ENCODE measurements at places on chromosomes 2 and 18.

DNA sequence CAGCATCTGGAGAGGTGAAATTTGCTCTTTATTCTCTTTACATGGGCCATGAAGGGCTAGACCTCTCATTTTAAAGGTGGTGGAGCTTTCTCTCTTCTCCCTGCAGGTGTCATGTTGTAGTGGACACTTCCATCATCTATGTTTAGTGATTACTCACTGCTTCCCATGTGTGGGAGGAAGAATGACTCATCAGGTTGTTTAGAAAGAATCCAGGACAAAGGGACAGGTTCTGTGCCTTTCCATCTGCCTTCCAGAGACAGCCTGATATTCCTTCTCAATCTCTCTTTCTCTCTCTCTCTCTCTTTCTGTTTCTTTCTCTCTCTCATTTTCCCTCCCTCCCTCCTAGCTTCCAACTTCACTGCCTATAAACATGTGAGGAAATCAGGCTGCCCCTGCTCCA lies 38.7 kb downstream of the SCG2 start:
- no peak for DNase-seq

GRCh38 chr18:57048351-57048750 lies 98.5 kb upstream of the BOD1L2 start:
- DNase-seq: no peak

DNA sequence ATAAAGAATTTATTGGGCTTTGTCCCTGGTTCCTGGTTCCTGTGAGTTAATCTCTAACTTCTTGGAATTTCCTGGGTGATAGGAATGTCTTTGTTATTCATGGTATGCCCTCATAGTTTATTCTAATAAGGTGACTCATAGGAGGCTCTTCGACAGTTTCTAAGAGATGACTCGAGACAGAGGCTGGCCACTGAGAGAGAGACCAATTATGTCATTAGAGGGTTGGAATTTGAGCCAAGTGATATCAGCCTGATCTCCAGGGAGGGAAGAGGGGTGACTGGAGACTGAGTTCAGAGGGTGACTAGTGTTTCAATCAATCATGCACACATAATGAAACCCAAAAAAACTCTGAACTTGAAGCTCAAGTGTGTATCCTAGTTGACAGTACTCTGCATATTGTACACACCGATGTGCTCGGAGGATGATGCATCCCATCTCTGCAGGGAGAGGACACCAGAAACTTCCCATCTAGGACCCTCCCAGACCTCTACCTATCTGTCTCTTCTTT lies 185.7 kb downstream of the MTCL1 start:
- DNase-seq: no peak

- DNase-seq: no peak
These were observed 8.3 kb upstream of the GPR148 start for GRCh38 chr2:130720528-130720927.

DNA sequence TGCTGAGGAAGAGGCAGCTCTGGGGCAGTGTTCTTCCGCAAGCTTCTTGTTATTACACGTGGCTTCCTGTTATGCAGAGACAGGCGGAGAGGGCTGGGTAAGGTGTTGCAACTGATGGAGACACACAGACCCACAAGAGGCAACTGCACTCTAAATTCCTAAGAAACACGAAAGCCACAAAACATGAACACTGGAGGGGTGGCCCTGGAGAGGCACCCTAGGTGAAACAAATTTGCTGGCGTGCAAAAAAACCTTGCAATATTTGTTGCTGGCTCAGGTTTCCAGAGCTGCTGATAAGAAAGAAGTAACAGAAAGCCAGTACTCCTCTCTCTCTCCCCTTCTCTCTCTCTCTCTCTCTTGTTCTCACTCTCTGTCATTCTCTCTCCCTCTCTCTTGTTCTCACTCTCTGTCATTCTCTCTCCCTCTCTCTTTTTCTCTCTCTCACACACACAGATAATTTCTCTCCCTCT lies 31.8 kb downstream of the ARHGAP25 start:
- no peak for DNase-seq

DNA sequence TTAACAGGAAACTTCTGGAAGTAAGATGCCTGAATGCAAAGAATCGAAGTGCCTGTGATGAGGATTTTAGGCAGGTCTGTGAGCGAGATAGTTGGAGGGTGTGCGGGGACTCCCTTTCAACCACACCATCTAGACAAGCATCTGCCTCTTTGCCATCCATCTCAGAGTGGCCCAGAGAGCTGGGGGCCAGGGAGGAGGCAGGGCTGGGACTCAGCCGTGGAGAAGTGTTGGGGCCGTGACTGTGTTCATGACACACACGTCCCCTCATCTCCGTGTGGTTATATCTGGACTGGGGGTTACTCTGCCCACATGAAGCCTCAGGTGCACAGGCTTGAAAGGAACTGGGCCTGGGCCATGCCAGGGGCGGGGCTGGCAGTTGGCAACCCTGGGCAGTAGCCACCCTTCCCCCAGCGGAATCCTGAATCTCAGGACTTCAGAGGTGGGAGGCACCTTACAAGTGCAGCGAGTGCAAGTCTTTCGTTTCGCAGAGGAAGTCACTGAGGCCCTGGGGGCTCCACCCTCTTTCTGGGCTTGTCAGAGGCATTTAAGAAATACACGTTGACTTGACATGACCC lies 112.5 kb downstream of the SLC4A3 start:
- DNase-seq: no peak

DNA sequence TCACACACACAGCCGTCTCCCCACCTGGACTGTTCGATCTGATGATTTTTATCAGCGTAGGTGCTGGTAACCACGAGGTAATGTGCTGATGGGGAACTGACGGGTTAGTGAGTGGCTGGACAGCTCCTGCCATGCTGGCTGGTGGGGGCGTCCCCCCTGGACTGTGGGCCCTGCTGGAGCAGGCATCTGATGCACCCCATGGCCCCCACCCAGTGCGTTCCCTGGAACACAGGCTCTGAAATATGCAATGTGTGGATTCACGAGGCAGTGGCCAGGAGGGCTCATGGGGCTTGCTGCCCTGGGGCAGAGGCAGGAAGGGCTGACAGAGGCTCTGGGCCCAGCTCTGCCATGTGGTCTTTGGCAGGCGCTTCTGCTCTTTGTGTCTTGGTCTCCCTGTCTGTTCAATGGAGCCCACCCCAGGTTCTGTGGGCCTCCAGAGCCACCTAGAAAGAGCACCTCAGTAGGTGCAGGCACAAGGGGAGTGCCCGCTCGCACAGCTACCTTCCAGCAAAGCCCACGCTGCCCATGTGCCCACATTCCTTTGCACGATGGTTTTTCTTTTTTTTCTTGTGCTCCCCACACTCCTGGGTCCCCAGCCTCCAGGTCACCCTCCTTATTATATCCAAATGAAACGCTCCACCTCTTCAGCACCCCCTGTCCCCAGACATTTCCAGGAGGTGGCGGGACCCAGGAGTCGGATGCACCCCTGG lies 10.3 kb upstream of the PXDN start:
- DNase-seq: no peak

GRCh38 chr2:127953128-127953718 lies 67.5 kb upstream of the AMMECR1L start:
- DNase-seq: no peak

GRCh38 chr2:200767111-200767885 lies 44.4 kb upstream of the BZW1 start:
- no peak for DNase-seq

- DNase-seq: no peak
These were observed 84.1 kb upstream of the RASGRP3 start for GRCh38 chr2:33392366-33392765.

DNA sequence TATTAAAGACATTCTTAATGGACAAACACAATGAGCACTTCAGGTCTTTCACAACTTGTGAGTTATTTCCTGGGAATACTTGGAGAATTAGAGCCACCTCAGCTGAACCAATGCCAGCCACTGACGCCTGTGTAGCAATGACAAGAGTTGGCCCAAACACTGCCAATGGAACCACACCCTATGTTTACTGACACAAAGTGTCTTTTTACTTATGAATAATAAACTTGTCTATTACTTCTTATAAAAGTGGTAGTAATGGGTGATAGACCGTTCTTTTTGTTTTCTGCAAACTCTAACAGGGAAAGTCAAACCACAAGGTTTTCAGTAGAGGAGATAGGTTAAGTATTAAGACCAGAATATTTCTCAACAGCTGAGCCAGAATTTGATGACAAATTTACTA lies 12.5 kb upstream of the CHAC2 start:
- DNase-seq: no peak

- DNase-seq: no peak
These were observed 54.1 kb downstream of the TAF1B start for GRCh38 chr2:9897331-9897737.

DNA sequence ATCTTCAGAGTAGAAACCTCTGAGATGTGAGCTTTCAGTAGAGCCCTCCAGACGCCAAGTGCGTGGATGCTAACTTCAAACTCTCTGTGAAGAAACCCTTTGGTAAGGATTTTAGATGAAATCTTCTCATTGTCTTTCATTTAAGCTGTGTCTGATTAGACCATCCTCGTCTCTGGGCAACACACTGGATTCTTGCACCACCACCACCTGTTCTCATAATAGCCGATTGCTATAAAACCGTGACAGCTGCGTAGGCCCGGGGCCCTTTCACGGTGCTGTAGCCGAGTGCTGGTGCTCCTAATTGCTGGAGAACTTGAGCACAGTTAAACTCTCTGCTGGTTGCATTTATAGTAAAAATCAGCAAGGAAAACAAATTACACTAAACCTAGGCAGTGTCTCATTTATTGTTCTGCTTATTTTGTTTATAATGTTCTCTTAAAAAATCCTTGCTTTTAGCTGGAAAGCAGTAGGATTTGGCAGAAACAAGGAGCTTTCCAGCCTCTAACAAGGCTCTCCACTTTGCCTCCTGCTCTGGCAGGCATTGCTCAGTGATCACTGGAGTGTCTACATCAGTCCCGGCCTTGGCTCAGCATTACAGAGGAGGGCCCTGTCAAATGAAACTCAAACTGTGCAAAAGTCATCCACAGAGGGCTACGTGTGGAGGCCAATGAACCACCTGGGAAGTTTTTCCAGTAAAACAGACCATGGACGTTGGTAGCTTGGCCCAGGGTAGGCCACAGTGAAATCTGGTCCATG lies 40.9 kb upstream of the MBP start:
- no peak for DNase-seq

GRCh38 chr2:71811726-71812125 lies 335.9 kb downstream of the CYP26B1 start:
- DNase-seq: no peak

- DNase-seq: no peak
These were observed 156.0 kb downstream of the PXDN start for GRCh38 chr2:1588051-1588977.

- DNase-seq: peak; percentile 23
These were observed 396 bp downstream of the CNOT9 start for GRCh38 chr2:218569038-218569431.

- DNase-seq: no peak
These were observed 139.8 kb downstream of the ATL2 start for GRCh38 chr2:38237311-38237710.

DNA sequence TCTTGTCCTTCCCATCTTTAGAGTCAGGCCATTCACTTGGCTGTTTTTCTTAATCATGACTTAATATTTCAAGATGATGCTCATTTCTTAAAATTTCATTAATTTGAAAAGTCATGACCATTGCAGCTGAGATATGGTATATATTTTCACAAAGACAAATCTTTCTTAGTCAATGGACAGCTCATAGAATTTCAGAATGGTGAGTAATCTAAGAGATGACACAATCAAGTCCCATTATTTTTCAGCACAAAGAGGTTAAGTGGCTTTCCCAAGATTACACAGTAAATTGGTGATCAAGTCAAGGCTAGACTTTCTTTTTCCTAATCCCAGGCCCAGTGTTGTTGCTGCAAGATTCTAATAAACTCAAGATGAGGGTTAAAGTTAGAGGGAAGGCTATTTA lies 34.4 kb upstream of the NT5C1B start:
- DNase-seq: no peak

- no peak for DNase-seq
These were observed 95.7 kb downstream of the USP40 start for GRCh38 chr2:233470839-233471238.

GRCh38 chr2:159139216-159139933 lies 147.1 kb downstream of the WDSUB1 start:
- DNase-seq: no peak

- DNase-seq: no peak
These were observed 31.6 kb upstream of the CASP10 start for GRCh38 chr2:201151127-201151981.

DNA sequence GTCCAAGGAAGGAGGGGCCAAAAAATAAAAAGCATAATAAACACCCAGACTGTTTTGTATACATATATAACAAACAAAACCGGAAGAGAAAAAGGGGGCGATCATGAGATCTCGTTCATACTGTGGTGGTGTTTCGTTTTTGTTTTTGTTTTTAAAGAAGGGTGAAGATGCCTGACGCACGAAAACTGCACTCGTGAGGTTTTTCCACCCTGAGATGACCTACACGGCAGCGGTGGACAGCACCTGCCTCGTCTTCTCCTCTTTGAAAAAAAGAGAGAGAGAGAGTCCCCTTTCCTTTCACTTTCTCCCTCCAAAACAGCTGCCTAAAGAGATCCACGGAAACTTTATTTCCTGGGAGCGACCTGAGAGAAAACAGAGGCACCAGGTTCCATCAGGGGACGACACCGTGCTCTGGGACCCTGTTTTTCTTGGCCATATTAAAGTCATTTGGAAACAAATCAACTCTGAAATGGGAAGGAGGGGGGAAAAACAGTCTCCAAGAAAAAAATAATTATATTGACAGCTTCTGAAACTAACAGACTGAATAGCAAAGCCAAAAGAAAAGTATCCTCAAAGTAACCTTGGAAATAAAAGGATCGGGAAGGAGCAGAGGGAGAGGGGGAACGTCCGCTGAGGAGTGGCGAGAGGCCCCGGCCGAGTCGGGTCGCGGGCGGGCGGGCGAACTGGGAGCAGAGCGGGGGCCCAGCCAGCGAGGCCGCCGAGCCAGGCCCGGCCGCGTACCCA lies 3.5 kb downstream of the POU3F3 start:
- DNase-seq: no peak

GRCh38 chr2:85330839-85331636 lies 3.2 kb upstream of the TGOLN2 start:
- no peak for DNase-seq

- DNase-seq: no peak
These were observed 211.8 kb downstream of the GBX2 start for GRCh38 chr2:235956281-235956970.

GRCh38 chr18:12420821-12421421 lies 13.2 kb downstream of the PRELID3A start:
- no peak for DNase-seq

DNA sequence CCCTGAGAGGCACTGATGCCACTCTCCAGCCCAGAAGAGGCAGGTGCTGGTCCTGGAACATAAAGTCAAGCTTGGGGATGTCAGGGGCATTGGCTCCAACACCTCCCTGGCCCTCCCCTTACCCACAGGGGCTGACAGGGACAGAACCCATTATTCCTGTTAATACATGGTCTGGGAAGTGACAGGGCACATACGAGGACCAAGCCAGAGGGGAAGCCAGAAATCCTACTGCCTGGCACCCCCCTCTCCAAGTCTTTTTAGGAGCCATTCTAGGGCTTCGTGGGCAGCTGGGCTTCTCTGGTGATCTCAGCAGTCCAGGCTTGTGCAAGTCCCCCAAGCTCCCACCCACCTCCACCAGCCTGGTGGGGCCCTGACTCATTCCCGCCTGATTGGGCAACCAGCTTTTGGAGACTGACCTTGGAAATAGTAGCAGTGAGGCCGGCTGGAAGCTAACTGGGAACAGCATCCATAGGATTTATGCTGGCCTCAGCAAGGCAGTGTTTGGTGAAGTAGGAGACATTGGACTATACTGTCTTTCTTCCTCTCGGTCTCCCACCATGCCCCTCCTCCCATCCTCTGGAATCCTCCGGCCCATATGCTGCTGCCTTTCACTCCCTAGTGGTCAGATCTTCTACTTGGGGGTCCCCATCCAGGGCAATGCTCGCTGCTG lies 86.4 kb upstream of the HK2 start:
- DNase-seq: no peak

GRCh38 chr2:67663776-67664175 lies 266.6 kb downstream of the ETAA1 start:
- DNase-seq: no peak

Data from stimulated activated CD4-positive, alpha-beta T cell treated with anti-CD3 and anti-CD28 coated beads, TNF-alpha, amount 100 ng/mL, for 1 hour (primary cell).